GM20000 (cell line): ENCODE measurements at places on chromosomes 3 and 15.

- peak; percentile 41 for DNase-seq
Measured at GRCh38 chr3:72375237-72376076, 472.8 kb downstream of the SHQ1 start.

DNA sequence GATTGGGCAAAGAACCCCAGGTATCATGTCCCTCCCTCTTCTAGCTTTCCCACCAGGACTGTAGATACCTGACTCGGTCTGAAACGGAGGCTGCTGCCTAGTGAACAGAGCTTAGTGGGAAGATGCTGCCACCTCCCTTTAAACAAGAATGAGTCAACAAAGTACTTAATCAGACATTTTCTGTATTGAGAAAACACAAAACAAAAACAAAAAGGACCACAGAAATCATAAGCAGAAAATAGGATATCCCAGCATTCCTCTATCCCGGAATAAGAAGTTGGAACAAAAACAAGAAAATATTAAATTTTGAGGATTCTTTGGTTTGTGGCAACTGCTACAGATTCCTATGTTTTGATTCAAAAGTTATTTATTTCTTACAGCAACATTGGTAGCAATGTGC, 51.7 kb upstream of the COL8A1 start:
- DNase-seq = no peak

DNA sequence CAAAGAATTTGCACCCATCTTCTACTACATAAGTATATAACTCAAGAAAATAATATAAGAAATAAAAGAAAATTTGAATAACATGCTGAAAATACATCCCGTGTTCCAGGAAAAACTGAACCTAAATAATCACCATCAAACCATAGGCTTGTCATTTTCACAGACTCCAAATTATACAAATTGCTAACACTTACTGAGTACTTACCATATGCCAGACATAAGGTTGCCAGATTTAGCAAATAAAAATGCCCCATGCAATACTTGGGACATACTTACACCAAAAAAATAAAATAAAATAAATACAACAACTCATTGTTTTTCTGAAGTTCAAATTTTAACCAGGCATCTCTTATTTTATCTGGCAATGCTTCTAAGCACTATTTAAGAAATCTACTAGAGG, 760.4 kb upstream of the SEMA6D start:
- DNase-seq = no peak

DNA sequence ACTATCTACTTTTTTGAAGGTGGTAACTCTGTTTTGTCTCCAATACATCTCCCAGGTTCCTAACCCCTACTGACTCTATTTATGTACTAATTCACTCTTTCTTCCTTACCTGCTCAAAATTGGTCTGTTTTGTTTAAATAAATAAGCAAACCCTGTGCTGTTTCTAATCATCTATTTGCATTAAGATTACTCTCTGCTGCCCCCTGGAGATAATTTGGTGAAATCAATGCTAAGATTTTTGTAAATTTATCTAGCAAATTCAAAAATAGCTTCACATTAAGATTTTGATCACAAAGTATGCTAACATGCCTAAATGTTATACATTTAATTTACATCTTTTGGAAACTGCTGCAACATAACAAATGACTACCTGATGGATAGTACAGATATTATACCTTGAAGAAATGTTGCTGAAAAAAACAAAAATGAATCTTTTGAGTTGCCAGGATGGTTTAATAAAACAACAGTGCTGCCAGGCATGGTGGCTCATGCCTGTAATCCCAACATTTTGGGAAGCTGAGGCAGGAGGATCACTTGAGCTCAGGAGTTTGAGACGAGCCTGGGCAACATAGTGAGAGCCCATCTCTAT, 4.4 kb upstream of the CD200R1 start:
- peak; percentile 17 for DNase-seq

GRCh38 chr15:101087172-101087769, 164.6 kb downstream of the CHSY1 start:
- no peak for DNase-seq

- no peak for DNase-seq
Measured at GRCh38 chr3:17399586-17399985, 342.8 kb downstream of the TBC1D5 start.

DNA sequence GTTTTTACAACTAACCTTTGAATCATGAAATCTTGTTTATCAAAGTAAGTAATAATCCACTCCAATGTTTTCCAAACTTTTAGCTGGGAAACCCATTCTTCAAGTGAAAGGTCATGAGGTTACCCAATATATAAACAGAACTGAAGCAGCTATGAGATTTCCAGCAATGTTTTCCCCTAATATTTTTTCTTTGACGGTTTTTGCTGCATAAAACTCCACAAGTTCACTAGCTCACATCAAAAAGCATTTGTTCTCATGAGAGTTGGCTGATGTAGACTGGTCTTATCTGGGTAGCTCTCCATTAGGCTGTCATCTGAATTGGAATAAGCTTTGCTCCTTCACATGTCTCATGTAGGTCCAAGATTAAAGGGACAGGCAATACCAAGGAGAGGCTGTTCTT, 241.2 kb upstream of the LRRC3B start:
- DNase-seq = no peak

- no peak for DNase-seq
Measured at GRCh38 chr3:192005989-192006388, 545.0 kb downstream of the PYDC2 start.

DNA sequence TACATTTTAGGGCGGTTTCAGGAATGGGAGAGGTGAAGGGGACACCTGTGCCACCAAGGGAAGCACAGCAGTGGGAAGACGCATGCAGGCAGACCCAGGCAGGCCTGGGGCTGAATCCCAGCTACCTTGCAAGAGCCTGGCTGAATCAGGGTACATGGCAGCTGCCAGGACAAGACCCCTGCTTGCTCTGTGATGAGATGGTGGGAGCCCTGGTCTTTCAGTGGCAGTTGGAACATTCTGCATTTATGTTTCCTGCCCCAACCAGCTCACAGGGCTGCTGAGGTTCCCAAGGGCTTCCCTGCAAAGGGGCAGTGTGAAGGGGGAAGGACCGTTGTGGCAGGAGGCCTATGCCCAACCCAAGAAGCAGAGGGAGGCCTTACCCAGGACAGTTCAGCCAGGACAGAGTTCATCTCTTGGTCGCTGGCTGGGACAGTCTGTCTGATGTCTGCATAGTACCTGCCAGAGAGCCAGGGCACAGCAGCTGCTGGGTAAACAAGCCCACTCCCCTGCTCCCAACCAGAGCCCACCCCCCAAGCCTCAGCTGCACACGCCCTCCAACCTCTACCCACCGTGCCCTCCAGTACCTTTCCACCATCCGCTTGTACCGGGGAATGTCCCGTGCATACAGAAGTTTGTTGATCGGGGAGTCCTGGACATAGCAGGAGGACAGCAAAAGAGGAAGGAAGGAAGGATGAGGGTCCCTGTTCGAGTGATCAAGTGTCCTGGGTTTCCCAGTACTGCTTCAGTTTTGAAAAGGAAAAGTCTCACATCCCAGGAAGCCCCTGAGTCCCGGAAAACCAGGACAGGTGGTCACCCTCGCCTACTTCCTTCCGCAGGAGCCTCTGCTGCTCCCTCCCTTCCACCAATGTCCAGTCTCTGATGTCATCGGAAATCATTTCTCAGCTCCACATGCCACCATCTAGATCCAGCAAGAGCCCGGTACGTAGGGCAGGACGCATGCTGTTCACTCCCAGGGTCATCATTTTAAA, 23.1 kb downstream of the PLXNB1 start:
- DNase-seq = peak; percentile 11

- no peak for DNase-seq
Measured at GRCh38 chr3:184099806-184100686, 3.2 kb downstream of the HTR3E start.

DNA sequence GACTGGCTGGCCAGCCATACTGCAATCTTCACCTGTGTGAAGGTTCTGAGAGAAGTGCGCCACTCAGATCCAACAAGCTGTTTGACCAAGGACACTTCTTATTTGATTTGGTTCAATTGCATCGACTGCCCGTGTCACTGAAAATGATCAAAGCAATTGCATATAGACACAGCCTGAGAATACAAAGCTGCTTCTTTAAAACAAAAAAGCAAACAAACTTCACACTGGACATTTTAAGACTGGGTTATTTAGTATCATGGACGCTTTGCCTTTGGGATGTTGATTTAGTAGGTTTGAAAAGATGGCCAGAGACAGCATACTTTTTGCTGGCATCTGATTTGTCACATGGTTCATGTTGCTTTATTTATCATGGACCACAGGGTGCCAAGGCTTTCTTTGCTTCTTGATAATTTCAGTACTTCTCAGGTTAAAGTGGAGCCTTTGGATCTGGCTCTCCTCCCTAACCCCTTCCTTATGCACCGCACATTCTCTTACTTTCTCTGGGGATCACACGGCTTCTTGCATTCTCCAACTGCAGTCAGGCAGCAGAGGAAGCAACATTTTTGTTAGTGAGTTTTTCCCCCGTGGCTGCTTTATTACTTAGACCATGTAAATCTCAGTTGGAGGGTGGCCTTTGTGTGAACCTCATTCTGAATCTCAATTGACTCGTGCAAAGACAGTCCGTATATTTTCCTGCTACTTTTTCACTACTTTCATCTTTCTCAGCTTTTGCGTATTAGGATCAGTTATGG, 151.0 kb downstream of the CD47 start:
- DNase-seq = no peak

DNA sequence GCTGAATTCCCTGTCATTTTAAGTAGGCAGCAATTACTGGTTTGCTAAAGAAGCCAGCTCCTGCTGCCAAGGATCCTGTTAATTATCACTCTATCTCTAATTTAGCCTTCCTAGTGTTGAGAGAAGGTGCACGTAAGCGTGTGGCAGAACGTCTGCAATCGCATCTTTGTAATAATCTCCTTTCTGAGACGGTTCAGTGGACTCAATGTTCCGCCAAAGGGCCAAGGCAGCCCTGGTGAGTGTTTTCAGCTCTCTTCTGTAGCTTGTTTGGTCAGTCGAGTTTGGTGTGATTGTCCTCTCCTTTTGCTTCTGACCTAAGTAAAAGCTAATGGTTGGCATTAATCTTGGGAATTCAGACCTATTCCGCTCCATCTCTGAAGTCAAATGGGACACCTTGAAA, 24.2 kb downstream of the MITF start:
- no peak for DNase-seq

GRCh38 chr3:100072326-100073048, 41.8 kb downstream of the FILIP1L start:
- peak; percentile 17 for DNase-seq

- DNase-seq = no peak
Measured at GRCh38 chr3:31321620-31322019, 211.1 kb upstream of the STT3B start.

GRCh38 chr3:190073264-190074008, 47.3 kb downstream of the P3H2 start:
- no peak for DNase-seq

GRCh38 chr3:192864941-192865340, 52.7 kb downstream of the MB21D2 start:
- DNase-seq = peak; percentile 32

GRCh38 chr15:33215941-33216872, 21.7 kb upstream of the FMN1 start:
- DNase-seq = no peak
